ENCODE measurements at places on chromosomes 3 and 15.
A peak's percentile ranks its signal among the peaks of the same experiment; 100 is the strongest.

- DNase-seq: no peak
Observed at GRCh38 chr3:191353022-191353777, 22.9 kb upstream of the UTS2B start.

- no peak for DNase-seq
Observed at GRCh38 chr15:81235276-81236123, 38.8 kb downstream of the IL16 start.

GRCh38 chr3:2652386-2652785 lies 457.8 kb downstream of the IL5RA start:
- DNase-seq: no peak

DNA sequence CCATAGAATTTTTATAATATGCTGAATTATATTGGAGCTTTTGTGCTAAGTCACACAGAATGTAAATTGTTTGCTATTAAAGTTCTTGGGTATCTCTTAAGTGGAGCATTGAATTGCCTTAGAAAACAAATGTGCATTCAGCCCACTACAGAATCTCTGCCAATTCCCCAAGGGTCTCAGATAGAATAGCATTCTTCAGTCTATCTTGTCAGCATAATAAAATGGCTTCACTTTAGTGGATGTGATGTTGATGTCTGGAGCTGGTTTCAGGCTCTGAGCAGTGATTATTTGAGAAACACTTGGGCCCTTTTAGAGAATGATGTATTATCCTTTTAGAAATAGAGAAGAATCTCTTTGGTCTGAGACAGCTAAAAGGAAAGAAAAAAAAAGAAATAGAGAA lies 45.2 kb downstream of the LRCH3 start:
- peak; percentile 15 for DNase-seq

- no peak for DNase-seq
Observed at GRCh38 chr3:87136066-87136596, 91.0 kb upstream of the CHMP2B start.

DNA sequence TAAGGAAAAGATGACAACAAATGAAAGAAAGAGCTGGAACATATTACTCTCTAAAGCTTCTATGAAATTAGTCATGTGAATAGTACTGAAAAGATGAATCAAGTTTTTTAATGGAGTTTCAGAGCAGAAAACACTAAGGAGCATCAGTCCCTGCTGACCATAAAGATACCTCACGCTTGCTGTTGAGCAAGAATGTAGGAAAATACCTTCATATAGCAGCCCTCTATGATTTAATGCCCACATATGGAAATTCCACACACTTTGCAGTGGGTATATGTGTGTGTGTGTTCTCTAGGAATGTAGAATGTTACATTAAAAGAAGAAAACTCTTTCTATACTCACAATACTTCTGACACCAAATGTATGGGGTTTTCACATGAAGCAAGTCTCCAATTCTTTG lies 355.0 kb downstream of the ERC2 start:
- no peak for DNase-seq

DNA sequence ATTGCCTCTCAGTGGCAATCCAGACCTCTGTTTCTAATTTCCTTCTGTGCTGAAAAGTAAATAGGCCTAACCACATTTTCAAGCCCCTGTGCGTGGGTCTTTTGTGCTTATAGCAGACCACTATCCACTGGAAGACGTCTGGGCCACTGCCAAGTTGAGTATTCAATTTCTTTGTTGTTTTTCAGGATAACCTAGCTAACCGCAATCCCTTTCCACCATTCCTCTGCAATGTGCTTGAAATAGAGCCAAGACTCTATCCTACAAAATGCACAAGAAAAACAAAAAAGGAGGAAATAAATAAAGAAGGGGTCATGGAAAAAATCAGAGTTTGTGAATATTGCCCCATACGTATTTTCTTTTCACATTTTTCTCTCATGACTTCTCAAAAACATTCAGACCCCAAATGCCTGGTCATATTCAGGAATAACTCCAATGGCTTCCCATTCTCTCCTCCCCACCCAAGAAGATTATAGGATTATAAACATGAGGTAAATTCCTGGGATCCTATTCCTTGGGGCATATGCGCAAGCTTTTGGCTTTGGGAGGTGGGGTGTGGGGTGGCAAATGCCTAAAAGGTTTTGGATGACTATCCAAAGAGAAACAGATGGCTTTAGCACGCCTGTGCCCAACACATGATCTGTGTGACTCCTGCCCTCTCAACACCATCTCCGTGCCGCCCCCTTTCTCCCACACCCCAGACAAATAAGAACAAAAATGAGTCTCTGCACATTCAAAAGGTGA lies 217.9 kb upstream of the THBS1 start:
- DNase-seq: no peak

GRCh38 chr15:89171136-89172072 lies 50.0 kb downstream of the RLBP1 start:
- DNase-seq: peak; percentile 52

- DNase-seq: no peak
Observed at GRCh38 chr15:34754171-34754601, 612 bp downstream of the GJD2 start.

- DNase-seq: no peak
Observed at GRCh38 chr3:72200332-72200731, 415.4 kb upstream of the PROK2 start.

DNA sequence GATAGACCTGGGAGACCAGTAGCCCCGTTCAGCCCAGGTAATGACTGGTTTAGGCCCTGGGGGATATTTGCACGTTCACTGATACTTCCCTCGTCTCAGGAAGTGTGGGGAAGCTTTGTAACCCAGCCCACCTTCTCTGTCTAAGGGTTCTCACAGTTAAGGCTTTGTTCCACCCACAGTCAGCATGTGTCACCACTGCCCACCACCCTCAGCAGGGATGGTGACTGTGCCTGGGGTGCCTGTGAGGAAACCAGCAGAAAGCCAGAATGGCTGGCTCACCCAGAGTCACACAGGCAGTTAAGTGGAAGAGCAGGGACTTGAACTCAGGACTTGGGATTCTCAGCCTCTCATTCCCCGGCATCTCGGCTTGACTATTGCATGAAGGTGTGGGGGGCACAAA lies 5.2 kb downstream of the KBTBD13 start:
- no peak for DNase-seq

DNA sequence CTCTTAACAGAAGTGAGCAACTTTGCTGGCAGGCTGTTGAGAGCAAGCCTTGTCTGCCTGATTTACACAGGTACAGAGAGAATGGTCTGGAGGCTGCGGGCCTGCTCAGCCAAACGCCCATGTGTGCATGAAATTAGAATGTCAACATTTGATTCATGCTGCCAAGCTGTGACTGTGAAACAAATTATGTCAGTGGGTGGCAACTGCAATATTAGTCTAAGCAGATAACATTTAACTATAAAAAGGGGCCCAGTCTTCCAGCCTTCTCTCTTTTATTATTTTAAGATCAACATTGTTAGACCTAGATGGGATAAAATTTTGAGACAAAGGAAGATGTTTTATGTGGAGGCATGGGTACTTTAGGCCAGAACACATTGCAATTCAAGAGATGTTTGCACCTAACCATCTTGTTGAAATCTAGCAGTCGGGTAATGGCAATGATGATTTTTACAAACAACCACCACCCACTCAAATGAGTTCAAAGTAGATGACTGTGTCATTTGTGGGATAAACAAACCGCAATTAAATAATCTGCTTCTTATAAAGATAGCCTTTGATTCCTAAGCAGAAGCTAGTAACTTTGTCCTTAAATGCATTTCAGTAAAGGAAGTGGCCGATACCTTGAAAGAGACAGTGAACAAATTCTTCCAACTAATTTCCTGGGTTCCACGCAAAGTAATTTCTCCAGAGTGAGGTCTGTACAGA lies 70.2 kb downstream of the FOXB1 start:
- DNase-seq: no peak

DNA sequence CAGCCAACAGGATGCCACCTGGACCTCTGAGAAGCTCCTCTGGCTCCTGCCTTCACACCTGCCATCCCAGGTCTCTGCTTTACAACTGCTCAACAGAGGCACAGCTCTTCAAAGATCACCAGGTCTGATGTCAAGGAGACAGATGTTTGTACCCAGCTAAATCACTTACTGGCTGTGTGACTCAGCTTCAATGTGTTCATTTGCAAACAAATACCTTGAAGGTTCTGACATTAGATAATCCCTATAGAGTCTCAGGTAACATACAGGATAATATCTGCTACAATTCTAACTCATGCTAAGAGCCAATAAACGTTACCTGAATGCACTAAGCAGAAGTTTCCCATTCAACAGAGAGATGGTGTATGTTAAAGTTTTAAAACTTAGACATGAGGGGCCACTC lies 163.4 kb upstream of the IGF1R start:
- peak; percentile 35 for DNase-seq

DNA sequence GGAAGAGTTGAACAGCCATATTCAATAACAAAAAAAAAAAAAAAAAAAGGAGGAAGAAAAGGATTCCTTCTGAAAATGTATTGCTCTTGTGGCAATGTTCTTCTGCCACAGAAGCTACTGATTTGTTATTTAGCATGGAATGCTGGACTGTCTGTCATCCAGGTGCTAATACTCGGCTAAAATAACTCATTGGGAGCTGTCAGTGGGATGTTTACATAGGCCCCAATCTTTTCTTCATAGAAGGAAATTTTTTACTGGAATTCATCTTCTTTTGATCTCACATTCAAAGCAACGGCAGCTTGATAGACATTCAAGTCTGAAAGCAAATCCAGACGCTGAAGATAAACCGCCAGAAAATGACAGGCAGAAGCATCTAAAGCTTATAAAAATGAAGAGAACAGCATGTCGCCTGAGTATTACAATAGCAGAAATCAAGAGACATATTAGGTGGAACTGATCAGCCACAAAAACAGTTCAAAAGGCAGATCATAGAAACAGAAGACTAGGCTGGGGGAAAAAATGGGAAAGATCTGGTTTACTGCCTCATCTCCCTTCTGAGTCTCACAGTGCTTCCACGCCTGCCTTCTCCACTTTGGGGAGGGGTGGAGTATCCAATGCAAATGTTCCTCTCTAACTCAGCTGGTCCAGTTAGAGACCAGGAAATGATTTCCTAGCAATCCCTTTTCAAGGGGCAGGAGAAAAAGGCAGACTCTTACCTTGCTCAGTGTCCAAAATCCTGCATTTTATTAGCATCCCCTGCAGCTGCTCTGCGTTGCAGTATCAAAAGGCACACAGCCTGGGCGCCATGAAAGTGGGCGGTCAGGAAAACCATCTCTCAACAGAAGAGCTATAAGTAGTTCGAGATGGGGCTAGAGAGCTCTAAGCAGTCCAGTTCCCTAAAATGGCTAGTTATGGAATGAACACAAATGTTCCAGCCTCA lies 451.9 kb downstream of the FOXP1 start:
- DNase-seq: no peak

GRCh38 chr15:50939911-50940310 lies 31.4 kb downstream of the AP4E1 start:
- no peak for DNase-seq

DNA sequence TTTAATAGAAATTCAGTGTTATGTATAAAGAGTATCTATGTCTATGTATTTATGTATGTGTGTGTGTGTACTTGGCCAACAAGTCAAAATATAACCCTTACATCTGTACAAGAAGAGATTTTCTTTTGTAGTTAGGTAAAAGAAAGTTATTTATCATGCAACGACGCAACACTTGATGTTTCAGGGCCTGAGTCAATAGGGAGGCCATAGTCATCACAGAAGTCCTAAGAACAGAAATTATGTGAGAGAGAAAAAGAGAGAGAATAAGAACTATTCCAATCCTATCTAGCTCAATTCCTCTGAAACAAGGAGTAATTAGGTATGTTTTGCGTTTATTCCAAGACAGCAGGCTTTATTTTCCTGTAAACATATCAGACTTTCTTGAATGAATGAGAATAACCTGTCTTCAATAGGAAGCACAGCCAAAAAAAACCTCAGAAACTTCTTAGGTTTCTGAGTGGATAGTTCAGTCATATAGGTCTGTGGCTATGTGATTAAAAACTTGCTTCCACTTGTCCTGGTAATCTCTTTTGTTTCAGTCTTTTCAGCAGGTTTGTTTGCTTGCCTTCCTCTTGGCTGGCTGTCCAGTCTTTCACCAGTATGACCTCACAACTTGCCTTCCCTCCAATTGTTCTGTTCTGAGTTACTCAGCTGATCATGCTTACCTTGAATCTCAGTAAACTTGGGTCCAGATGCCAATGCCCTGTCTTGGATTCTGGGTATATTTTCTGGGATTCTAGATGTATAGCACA lies 382.4 kb upstream of the GBE1 start:
- no peak for DNase-seq

- DNase-seq: no peak
Observed at GRCh38 chr3:169389925-169390253, 273.6 kb downstream of the MECOM start.

- DNase-seq: no peak
Observed at GRCh38 chr3:37400945-37401344, 226.6 kb upstream of the LRRFIP2 start.

DNA sequence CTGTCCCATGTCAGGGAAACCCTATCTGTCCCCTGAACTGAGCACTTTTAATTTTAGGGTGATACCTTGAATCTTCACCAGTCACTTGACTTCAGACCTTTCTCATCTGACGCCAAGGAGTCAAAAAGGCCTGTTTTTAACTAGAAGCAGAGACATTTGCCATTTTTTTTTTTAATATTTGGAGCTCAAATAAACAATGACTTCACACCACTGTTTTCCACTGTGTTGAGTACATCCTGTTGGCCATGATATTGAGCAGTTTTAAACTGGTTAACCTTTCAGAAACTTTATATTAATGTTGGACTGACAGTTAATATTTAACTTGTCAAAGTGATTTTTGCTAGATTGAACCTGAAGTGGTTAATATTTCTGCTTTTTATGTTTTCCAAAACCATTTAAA lies 28.2 kb downstream of the DAG1 start:
- DNase-seq: no peak

DNA sequence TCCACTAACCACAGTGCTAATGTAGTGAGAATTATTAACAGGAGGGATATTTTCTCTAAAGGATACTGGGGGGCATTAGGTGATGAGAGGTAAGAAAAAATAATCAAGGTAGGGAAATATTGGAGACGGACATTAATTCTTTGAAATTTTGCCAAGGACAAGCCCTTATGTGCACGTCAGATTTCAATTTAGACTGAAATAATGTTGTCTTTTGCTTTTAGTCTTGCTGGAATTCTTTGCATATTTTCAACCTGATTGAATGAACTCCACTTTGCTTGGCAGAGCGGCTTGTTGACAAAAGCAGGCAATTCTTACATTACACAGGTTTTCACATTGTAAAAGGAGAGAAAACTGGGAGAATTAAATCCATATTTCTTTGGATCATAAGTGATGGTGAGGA lies 25.0 kb upstream of the C3orf52 start:
- no peak for DNase-seq

DNA sequence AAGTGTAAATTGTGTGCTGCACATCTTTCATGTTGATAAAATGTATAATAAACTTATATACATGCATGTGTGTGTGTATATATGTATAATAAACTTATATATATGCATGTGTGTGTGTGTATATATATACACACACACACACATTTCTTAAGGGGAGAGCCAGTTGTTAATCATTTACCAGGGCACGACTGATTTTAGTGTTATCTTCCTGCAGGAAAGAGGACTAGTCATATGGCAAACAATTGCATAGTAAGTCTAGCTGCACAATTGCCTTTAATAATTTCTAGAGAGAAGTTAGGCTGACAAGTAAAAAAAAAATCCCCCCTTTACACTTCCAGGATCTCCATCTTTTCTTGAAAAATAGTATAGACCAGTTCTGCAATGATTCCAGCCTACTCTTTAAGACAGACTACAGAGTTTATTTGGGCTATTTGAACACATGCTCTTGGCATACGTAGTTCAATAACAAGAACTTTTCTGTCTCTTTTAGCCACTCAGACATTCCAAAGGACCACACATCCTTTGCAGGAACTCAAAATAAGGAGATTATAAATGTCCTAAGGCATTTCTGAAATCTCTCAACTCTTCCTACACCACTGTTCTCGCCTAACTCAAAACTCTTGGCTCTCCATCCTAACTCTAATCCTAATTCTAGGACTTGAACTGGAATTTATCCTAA lies 163.6 kb upstream of the SETMAR start:
- DNase-seq: no peak
